ENCODE measurements at places on chromosomes 13 and 19. TPM values are rescaled to one million over a fixed set of nuclear protein-coding genes. Genes with fewer than 3 reads are reported as not detected.

FCGBP gene
- 9.2 TPM for polyA plus RNA-seq

WDR87 gene
- polyA plus RNA-seq, result not detected

DNA sequence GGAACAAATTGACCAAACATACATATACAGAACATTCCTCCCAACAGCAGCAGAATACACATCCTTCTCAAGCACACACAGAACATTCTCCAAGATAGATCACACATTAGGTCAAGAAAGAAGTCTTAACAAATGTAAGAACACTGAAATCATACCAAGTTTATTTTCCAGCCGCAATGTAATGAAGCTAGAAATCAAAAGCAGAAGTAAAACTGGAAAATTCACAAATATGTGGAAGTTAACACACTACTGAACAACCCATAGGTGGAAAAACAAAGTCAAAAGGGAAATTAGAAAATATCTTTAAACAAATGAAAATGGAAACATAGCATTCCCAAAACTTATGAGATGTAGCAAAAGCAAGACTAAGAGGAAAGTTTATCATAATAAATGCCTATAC is 692.6 kb downstream of the DIAPH3 start:
- DNase-seq, result no peak

GRCh38 chr13:98910501-98910951 is 67.3 kb downstream of the DOCK9 start:
- DNase-seq, result no peak

SSC5D gene
- 1.2 TPM for polyA plus RNA-seq

ZNF729 gene
- polyA plus RNA-seq, result 0.86 TPM

- no peak for DNase-seq
Measured at GRCh38 chr13:98772794-98773452, 20.5 kb upstream of the SLC15A1 start.

DNA sequence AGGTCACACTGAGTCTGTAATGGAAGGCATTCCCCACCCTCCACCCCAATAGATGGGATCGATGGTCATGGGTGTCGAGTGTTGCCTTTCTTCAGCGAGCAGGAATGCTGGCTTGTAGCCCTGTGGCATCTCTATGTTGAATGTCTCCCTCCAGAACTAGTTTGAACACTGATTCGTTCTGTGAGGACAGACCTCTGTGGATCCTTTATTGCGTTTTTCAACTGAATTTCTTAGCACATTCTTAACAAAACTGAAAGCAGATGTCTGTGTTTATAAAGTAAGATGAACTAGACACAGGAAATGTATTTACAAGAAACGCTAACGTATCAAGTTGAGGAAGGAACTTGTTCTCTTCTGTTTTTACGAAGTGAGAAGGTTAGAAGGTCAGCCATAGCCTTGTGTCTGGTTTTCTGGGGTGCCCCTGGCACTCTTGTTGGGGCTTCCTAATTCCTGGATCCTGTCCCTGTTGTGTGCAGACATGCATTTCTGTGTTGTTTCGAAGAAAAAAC is 36.8 kb upstream of the TM9SF2 start:
- no peak for DNase-seq

DNA sequence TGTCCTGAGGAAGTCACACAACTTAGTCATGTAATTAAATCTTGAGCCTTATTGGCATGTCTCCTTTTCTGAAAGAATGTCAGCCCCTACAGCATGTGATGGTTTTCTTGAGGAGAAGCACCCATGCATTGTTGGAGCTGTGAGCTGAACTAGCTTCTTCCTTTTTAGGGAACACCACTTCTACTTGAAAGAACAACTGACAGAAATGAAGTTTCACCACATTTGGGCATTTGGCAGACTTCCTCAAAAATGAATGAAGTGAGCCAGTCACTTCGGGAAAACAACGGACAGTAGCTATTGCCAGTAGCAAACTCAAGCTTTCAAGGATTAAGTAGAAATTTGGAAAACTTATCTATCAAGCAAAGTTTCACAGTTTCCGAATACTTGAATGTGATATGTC is 1351.3 kb downstream of the EFNB2 start:
- DNase-seq, result no peak

DNA sequence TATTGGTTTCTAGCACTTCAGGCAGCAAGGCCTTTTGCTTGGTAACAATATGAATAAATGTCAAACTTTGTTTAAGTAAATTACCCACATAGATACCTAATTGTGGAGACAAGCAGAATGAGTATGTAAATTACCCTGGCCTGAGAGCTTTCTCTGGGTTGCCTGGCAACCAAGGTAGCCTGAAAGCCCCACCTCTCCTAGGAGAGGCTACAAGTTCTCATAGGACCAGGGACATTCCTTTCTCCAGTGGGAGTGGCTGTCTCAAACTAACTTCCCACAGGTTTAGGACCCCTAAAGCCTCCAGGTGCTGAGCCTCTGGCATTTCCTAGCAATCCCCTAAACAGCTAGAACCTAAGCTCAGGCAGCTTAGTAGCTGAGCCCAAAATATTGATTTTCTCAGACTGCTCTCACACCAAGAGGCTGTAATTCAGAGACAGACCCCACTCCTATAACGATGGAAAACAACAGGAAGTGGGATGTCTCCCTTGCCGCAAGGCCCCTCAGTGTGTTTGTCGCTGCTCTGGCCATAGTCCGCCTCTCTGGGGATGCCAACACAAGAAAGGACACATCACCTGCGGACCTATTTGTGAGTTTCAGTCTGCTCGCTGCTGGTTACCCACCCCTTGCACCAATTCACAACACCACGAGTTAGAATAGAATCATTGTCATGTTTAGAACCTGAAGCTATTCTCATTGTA is 207.3 kb downstream of the DLEU7 start:
- DNase-seq, result no peak

- DNase-seq, result peak; percentile 74
Measured at GRCh38 chr19:52336117-52336790, at the start of gene ZNF610. Gene ZNF610 (plus strand): TSS chr19:52336243. CDS start chr19:52349173, 12,930 bp downstream.

DNA sequence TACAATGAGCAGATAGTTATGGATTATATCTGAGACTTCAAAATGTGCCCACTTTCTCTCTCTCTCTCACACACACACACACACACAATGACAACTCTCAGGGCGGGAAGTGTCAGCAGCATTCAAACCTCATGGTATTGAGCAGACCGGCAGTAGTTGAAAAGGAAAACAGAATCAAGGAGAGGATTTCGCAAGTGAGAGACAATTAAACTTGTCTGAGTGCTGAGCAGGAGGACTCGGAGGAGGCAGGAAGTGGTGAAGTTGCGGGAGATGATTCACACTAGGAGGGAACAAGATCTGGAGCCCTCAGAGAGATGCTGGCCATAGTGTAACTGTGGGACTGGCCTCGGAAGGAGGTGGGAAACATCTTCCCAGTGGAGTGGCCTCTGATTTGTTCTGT is 353.1 kb downstream of the EFNB2 start:
- DNase-seq, result no peak

- no peak for DNase-seq
Measured at GRCh38 chr19:33845498-33845897, 48.8 kb downstream of the KCTD15 start.

DNA sequence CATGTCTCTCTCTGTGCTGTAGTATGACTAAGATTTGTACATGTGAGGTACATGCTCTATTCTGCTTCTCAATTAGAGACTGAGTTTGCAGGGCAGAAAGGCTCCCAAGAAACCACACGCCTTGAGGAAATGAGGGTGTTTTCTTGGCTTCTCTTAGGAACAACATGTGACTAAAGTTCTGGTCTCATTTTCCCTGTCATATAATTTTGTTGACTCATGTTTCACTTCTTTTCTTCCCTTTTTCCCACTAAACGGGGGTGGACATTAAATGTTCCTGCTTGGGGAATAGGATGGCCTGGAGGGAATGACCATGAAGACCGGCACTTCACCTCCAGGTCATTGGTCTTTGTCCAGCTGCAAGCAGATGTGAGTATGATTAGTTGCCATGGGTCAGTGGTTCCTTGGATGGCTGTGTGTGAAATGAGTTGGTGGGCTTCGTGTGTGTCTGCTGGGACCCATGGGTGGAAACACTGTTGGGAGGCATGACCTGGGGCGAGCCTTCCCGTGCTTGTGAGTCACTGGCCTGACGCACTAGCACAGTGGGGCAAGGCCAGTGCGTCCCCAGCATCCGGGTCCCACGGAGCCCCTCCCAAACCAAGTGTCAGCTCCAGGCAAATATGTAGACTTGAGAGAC is 56.6 kb downstream of the COL4A1 start:
- no peak for DNase-seq

DNA sequence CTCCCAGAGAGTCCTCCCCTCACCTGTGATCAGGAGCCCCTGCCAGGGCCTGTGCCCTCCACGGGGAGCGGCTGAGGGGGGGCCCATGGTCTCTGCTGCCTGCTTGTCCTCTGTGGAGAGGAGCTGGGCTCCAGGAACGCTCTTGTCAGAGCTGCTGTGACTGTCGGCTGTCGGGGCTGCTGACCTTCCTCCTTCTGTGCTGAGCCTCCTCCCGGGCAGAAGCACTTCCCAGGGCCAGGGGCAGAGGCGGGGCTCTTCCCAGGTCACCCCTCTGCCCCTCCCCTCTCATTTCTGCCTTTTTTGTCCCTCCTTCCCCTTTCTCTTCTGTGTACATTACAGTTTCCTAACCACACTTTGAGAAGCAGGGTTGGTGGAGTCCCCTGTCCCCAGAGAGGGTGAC is at the start of gene CEACAM4:
Gene CEACAM4, minus strand, starts transcription at position 198 of the 400 bp plus-strand sequence. Its CDS starts 111 bp downstream, at position 87.
- no peak for DNase-seq

DNA sequence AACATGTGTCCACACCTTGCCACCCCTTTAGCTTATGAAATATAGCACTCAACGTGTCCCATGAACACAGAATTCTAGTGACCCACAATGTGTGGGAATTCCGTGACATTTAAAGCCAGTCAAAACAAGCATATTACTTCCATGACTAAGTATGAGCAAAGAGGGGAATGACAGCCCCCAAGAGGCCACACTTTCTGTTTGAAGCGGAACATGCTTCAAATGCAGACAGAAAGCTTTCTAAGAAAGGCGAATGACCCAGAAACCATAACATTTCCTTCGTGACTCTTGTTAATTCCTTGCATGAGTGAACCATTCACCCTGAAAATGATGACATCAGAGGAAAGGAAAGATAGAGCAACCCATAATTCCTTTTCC is 122.0 kb upstream of the FNDC3A start:
- DNase-seq, result no peak

DNA sequence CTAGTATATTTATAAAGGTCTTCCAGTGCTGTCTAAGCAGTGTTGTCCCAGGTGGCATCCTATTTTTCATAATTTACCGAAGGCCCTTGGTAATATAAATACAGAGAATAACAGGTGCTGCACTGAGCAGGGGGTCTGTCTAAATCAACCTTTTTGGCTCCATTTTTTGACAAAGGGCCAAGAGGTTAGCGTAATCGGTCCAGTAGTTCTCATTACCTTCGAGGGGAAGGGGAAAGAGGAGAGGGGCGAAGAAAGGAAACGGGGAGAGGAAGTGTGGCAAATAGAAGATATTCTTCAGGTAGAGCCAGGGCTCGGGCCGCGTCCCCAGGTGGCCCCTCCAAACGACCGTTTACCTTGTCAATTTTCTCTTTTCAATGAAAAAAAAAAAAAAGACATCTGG is 749 bp upstream of the PAN3 start:
- peak; percentile 7 for DNase-seq

DNA sequence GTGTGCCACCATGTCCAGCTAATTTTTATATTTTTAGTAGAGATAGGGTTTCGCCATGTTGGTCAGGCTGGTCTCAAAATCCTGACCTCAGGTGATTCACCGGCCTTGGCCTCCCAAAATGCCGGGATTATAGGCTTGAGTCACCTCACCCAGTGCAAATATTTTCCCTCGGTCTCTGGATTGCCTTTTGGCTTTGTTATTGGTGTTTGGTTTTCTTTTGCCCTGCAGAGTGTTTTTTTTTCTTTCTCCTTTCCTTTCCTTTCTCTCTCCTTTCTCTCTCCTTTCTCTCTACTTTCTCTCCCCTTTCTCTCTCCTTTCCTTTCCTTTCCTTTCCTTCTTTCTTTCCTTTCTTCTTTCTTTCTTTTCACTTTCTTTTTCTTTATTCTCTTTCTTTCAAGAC is 33.2 kb downstream of the KDM4B start:
- no peak for DNase-seq

CARD8 gene
- polyA plus RNA-seq, result 61.0 TPM

MYO1F gene
- 2.4 TPM for polyA plus RNA-seq

CEACAM7 gene
- polyA plus RNA-seq, result not detected

- no peak for DNase-seq
Measured at GRCh38 chr13:59422646-59423045, 741.1 kb downstream of the DIAPH3 start.

GRCh38 chr13:30808600-30808999 is 73.3 kb downstream of the ALOX5AP start:
- DNase-seq, result no peak

AMH gene
- polyA plus RNA-seq, result 1.1 TPM

NOSIP gene
- 61.2 TPM for polyA plus RNA-seq

DNA sequence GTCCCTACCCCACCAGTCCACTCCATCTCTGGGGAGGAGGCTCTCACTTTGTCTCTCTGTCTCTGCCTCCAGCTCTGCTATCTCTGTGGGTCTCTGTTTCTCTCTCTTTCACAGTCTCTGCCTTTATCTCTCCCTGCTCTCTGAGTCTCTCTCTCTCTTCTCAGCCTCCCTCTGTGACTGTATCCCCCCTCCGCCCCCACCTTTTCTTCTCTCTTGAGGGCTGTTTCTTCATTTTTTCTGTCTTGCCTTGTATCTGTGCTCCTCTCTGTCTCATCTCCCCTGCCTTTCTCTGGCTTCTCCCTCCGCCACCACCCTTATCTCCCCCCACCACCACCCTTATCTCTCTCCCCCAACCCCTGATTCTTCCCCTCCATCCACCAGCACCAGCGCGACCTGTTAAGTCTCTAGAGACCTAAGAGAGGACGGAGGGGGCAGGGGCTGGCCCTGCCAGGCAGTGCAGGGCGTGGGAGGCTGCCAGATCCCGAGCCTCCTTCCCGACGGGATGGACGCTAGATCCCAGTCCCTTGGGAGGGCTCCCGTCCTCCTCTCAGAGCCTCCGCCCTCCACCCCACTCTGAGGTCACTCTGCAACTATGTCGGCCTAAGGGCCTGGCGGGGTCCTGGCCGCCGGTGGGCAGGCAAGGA is 1.0 kb downstream of the AXL start:
- no peak for DNase-seq

ZNF329 gene
- 25.8 TPM for polyA plus RNA-seq

GRCh38 chr19:1063909-1064660 is 2.9 kb upstream of the ARHGAP45 start:
- DNase-seq, result no peak

DNA sequence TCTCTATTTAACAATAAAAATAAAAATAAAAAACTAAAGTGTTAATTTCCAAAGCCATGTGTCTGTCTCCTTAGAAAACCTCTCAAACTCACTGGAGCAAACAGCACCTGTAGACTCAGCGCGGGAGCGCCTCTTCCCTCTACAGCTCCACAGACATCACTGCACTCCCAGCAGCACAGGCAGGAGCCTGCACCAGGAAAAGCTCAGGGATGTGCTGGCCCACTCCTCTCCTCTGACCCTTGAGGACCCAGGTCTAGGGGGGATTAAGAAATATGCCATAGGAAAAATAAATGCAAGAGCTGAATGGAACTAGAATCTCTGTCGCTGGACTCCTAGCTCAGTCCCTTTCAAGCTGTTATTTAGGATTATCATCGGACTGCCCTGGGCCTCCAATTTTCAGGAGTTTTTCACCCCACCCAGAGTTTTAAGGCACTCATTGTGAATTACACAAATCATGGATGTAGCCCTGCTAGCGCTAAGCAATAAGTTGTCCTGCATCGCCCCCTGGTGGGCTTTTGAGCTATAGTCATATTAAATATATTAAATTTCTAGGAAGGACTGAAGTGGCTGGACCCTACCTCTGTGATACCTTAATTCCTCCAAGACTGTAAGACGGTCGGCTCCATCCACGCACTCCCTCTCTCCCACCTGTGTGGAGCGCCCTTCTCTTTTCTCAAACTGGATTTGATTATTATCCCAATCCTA is 333.9 kb downstream of the UQCRFS1 start:
- DNase-seq, result peak; percentile 59

- DNase-seq, result no peak
Measured at GRCh38 chr13:95536632-95537241, 15.8 kb upstream of the CLDN10 start.

- DNase-seq, result no peak
Measured at GRCh38 chr13:113638173-113638746, 19.7 kb downstream of the ATP4B start.

Measured in right renal cortex interstitium (tissue), 3 donors.